RWPE1 (cell line): ENCODE measurements at places on chromosomes 6 and 20.

DNA sequence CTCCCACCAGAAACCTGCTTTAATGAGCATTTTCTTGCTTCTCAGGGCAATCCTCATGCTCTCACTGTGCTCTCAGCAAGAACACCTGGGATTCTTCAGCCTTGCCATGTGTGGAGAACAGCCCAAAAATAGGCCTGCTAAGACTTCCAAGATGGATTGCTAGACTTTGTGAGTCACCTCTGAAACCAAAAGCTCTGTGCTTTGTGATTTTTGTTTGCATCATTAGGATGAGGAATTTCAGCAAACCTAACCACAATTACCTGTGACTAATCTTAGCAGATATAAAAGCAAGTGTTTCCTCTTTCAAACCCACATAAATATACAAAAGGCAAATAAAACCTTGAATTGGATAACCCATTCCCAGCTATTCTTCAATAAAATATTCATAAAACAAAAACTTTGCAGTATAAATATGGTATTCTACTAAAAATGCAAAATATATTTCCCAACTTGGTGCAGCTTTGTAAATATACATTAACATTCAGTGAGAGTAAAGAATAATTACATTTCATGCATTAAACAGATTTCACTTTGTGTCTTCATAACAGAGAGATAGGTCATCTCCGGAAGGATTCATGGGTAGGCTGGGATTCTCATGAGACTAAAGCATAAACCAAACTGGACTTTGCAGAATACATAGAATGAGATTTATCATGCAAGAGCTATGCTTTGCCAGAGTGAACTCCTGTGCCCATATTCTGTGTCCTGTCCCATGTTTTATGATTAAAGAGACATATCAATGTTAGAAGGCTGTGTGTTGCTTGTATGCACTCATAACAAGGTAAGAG, 33.5 kb downstream of the TPBG start:
- DNase-seq: peak; percentile 83

- DNase-seq: no peak
Observed at GRCh38 chr6:72669324-72669723, 47.5 kb downstream of the KCNQ5 start.

GRCh38 chr6:170295510-170296422, 4.9 kb upstream of the DLL1 start:
- DNase-seq: no peak

DNA sequence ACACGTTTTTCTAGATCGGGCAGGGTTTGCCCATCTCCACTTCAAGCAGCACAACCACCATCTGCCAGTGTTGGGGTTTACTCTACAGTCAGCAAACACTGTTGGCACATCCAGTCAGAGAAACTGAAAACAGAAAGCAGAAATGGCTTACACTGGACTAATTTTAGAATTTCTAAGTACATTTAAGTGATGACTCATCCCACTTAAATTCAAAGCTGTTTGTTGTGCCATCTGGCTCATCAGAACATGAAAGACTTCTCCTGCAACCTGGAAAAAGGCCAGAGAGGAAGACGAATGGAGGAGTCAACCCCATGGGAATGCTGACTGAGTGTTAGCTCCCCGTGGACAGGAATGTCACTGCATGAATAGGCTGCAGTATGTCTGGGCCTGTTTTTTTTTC, 21.8 kb downstream of the FAM209B start:
- DNase-seq: peak; percentile 99

DNA sequence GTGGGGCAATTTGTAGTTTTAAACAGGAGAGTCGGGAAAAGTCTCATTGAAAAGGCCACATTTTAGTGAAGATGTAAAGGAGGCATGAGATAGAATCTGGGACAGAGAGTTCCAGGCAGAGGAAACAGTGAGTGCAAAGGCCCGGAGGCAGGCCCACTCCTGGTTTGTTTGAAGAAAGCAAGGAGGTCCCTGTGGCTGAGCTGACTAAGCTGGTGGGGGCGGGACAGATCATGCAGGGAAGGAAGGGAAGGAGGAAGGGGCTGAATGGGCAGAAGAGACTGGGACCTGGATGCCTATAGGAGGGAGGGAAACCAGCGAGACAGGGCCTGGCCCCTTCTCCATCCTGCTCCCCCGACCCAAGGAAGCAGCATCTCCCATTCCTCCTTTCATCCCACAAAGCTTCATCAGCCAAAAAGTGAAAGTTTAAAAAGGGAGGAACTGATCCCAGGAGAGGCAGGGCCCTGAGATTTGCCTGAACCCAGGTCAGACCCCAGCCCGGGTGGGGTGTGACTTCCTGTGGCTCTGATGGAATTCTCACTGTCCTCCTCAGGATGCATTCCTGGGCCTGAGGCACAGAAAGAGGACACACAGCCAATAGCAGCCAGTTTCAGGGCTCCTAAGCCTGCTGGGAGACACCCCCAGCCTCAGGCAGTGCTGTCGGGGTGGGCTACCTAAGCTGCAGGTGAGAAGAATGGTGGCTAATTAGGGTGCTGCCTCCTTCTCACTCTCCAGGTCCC, 54.2 kb upstream of the SIRPA start:
- no peak for DNase-seq

- no peak for DNase-seq
Observed at GRCh38 chr20:8867038-8867740, 201.7 kb upstream of the PLCB4 start.

GRCh38 chr6:365835-366234, 25.7 kb upstream of the IRF4 start:
- no peak for DNase-seq

DNA sequence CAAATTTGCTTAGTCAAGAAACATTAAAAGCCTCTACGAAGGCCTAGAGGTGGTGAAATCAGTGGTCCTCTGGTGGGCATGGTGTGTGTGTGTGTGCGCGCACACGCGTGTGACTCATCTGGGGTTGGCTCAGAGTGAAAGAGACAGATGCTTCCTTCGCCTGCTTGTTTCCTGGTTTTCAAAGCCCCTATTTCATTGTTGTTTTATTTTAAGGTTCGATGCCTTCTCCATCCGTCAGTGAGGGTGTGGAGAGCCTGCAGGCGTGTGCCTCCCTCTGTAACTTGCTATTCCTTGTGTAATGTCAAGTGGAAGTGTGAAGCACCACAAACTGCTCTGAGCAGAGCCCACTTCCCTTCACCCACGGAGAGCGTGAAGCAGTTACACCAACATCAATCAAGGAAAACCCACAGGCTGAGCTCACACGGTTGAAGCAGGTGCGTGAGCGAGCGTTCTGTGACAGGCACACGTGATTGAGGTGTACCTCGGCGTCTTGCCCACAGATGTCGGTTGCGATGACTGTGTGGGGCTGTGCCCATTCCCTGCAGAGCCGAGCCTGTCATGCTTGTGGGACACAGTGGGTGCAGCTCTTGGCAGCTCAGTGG, 233.9 kb downstream of the PRL start:
- no peak for DNase-seq

- peak; percentile 33 for DNase-seq
Observed at GRCh38 chr6:74409447-74409846, 713.4 kb downstream of the CD109 start.

DNA sequence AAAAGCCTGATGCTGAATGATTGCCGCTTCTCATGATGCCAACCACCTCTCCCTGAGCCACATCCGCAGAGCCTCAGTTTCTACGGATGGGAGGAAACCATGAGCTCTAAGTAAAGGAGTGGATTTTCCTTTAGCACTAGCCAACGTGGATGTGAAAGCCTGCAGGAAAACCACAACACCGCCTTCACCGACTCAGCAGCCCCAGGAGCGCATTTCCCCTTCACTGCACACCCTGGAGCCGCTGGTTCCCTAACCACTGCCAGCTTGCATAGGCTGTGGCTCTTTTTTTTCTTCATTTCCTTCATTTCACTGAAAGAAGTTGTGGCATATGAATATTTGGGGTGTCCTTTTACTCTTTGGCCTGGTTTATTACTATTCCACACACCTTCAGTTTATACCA, 50.5 kb upstream of the SSTR4 start:
- DNase-seq: no peak

- DNase-seq: no peak
Observed at GRCh38 chr6:142534484-142534883, 232.7 kb downstream of the ADGRG6 start.

DNA sequence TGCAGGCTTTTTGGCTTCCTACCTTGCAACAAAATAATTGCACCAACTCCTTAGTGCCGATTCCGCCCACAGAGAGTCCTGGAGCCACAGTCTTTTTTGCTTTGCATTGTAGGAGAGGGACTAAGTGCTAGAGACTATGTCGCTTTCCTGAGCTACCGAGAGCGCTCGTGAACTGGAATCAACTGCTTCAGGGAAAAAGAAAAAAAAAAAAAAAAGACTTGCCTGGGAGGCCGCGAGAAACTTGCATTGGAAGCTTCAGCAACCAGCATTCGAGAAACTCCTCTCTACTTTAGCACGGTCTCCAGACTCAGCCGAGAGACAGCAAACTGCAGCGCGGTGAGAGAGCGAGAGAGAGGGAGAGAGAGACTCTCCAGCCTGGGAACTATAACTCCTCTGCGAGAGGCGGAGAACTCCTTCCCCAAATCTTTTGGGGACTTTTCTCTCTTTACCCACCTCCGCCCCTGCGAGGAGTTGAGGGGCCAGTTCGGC, 420 bp downstream of the SOX4 start:
- DNase-seq: peak; percentile 26

DNA sequence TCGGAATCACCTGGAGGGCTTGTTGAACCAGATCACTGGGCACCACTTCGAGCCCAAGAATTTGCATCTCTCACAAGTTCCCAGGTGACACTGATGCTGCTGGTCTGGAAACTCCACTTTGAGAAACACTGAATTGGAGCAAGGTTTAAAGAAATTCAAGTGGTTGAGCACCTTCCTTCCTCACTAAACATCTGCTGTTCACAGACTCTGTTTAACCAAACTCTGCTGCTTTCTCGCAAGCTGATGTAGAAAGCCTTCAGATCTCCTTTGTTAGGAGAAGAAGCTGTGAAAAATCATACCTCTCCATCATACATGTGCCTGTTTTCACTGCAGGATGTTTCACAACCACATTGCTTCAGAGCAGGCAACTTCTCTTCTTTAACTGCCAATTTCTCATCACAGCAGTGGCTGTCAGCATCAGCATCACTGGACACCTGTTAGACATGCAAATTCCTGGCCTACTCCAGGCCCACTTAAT, 87.5 kb upstream of the TOP1 start:
- no peak for DNase-seq

- DNase-seq: no peak
Observed at GRCh38 chr20:54110041-54110440, 39.6 kb upstream of the BCAS1 start.

DNA sequence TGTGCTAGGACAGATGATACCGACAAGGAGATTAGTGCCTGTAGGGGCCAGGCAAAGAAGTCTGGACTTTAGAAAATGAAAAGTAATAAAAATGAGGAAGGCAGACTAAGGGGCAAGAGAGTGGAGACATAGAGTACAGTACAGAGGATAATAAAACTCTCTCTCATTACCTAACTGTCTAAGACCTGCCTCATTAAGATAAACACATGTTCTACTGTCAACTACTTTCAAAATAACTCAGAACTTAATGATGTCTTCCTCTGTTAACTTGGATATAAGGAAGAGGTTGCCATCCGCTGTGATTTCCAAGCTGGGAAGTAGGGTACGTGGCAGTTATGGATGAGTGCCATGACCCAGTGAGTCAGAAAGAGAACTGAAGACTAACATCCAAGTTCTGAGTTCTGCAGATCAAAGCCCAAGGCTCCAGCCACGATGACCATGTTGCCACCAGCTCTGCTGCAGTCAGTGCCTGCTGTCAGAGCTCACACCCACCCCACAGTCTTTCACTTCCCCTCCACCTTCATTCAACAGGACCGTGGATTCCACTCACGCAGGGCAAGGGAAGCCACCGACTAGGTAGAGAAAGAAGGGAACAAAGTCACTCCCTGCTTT, 81.8 kb downstream of the KIF16B start:
- DNase-seq: no peak

- DNase-seq: no peak
Observed at GRCh38 chr6:91761621-91762020, 1174.7 kb upstream of the MAP3K7 start.

DNA sequence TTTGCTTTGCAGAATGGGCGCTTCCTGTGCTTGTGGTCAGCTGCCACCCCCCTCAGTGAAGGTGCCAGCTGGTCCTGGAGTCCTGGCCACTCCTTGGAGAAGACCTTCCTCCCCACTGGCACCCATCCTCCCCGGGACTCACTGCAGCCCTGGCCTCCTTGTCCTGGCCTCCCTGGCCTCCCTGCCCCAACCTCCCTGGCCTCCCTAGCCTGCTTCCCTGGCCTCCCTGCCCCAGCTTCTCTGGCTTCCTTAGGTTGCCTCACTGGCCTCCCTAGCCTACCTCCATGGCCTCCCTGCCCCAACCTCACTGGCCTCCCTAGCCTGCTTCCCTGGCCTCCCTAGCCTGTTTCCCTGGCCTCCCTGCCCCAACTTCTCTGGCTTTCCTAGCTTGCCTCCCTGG, 297.8 kb downstream of the CDH4 start:
- no peak for DNase-seq

DNA sequence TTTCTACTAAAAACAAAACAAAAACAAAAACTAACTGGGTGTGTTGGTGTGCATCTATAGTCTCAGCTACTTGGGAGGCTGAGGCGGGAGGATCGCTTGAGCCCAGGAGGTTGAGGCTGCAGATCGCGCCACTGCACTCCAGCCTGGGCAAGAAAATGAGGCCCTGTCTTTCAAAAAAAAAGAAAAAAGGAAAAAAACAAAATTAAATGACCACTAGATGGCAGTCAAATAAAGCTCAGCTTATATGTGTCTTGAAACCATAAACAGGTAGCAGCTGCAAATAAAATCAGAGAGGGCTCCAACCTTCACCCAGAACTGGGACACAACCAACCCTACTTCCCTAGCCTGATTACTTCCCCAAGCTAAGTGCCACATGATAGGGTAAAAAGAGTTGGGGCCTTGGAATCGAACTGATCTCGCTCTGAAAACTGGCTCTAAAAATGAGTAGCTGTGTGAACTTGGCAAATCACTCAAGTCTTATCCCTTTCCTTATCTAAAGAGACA, 67.1 kb upstream of the ADGRF4 start:
- peak; percentile 44 for DNase-seq

DNA sequence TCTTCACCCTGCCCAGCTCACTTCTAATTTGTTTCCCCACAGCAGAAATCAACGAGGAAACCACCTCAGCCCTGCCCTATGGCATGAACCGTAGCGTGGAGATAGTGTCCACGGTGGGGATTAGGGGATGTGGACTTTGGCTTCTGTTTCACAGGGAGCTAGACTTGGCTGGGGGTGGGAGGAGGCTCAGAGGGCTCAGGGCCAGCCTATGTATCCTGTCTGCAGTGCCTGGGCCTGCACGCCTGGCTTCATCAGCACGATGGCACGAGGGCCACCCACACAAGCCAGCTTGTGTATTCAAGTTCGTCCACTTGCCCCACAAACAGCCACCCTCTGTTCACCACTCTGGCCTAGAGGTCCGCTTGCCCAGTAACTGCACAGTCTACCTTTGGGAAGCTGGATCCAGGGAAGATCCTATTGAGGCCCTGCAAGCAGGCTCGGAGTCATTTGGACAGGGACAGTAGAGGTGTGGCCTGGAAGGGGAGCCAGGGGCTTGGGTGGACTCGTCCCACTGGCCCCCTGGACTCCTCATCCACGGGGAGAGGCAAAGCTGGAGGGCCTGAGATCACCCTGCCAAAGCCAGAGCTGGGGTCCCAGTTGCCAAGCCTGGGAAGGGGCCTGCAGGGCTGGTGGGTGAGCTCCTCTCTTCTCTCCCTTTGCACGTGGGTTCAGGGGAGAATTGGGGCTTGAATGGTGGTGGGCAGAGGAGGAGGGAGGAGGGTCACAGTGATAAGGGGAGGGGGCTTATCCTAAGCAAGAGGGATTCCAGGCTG, 38.0 kb upstream of the FAM83D start:
- DNase-seq: no peak
